ENCODE measurements at places on chromosomes 6 and 20. TPM values are rescaled to one million over a fixed set of nuclear protein-coding genes. Genes with fewer than 3 reads are reported as not detected.

The RNASET2 gene
- 59.7 TPM for total RNA-seq

The C4A gene
- total RNA-seq: 33.5 TPM

The LGSN gene
- not detected for total RNA-seq

The SEC63 gene
- total RNA-seq: 49.5 TPM

The MOG gene
- total RNA-seq: not detected

The TNNC2 gene
- total RNA-seq: 0.45 TPM

The C20orf144 gene
- total RNA-seq: 0.18 TPM

The RAMACL gene
- 2.4 TPM for total RNA-seq
